CD14-positive monocyte (primary cell): ENCODE measurements at places on chromosomes 5 and 9. TPM values are rescaled to one million over a fixed set of nuclear protein-coding genes. Genes with fewer than 3 reads are reported as not detected.
A peak's percentile ranks its signal among the peaks of the same experiment; 100 is the strongest.

OR1K1 gene
- polyA plus RNA-seq = 0.09 TPM in 1 of 2 replicates, not detected in the other

DNA sequence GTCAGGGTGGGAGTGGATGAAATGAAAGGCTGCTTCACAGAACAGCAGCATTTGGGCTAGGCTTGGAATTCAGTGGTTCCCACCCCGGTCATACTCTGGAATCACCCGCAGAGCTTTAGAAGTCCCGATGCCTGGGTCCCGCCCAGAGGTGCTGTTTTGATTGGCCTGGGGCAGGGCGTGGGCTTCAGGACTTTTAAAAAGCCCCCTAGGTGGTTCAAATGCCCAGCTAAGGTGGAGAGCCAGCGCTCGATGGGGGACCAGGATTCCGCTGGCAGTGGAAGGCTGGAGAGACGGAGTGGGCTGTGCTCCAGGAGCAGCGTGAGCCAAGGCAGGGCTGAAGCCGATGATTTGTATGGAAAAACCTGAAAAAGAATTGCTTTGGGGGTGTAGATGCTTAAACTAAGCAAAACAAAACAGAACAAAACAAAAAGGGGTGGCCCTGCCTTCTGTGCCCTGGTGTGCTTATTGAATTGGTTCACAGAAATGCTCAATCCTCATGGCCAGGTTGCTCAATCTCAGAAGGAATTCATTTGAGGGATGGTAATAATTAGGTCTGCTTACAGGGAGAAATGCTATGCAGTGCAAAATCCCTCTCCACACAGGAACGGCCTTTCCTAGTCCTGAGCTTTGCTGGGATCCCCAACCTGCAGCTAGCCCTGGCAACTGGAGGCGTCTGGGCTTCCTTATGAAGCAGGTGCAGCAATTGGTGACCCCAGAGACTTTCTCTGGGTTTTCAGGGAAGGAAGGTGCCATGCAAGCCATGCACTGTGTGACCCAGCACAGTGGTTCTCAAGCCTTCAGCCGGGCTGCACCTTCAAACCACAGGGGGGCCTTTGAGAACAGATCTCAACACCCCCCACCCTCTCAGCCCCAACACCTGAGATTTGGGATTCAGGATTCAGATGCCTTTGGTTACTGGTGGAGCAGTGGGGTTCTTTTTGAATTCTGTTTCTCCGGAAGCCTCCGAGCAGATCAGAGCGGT, 174.0 kb upstream of the ZNF618 start:
- DNase-seq = no peak
- H3K4me3 ChIP-seq = no peak overlapping the region
- H3K27me3 ChIP-seq = no peaks in the 10 kb centered on the region

CDH12 gene
- not detected in 2 replicates for polyA plus RNA-seq

- no peaks in the 10 kb centered on the region for H3K27me3 ChIP-seq
- H3K27ac ChIP-seq = no peak overlapping the region
- no peak overlapping the region for H3K4me3 ChIP-seq
- H3K4me1 ChIP-seq = no peaks in the 10 kb centered on the region
- DNase-seq = no peak
Observed at GRCh38 chr5:82664732-82665131, 386.6 kb upstream of the RPS23 start.

DNA sequence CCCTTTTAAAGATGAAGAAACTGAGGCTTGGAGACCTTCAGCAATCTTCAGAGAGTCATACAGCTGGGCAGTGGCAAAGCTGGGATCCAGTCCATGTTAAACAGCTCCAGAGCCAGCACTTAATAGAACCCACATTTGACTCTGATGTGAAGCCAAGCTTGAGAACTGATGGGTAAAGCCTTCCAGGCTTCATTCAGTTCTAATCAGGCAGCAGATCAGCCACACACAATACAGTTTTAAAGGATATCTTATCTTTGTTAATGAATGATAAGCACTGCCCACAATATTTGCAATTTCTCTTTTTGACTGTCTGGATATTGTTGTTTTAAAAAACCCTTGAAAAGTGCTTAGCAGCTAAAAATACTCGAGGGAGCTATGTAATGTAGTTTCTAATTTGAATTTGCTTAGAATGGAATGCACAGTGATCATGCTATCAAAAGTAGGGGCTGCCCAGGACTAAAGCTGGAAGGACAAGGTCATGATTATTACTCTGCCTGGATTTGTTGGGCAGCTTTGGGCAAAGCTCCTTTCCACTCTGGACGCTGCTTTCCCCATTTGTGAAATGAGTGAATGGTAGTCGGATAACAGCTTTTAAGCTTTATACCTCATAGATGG, 31.3 kb upstream of the HTR4 start:
- no peak for DNase-seq
- no peak overlapping the region for H3K4me3 ChIP-seq
- H3K36me3 ChIP-seq = no peaks in the 10 kb centered on the region

NR4A3 gene
- polyA plus RNA-seq = 0.42 and 2.1 TPM in 2 replicates

PCDH1 gene
- polyA plus RNA-seq = not detected

- no peaks in the 10 kb centered on the region for H3K36me3 ChIP-seq
- DNase-seq = no peak
- no peaks in the 10 kb centered on the region for H3K4me1 ChIP-seq
- no peak overlapping the region for H3K27ac ChIP-seq
- no peak overlapping the region for H3K4me3 ChIP-seq
- H3K27me3 ChIP-seq = no peaks in the 10 kb centered on the region
Observed at GRCh38 chr5:10064546-10065195, 185.0 kb downstream of the ATPSCKMT start.

DNA sequence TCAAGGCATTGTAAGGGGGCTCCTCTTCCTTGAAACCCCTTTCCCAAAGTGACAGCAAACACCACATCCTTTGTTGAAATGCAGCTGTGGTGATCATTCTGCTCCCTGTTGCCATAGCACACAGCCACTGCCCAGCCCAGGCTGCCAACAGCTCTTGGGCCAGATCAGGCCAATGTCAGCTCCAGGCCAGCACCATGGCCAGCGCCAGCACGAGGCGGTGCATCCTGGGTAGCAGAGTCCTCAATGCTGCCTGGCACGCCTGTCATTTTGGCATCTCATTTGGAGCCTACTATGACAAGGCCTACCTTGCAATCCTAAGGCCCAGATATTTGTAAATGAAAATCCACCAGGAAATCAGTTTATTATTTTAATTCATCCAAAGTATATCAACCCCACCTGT, 390.6 kb downstream of the DNAH5 start:
- H3K4me1 ChIP-seq = no peaks in the 10 kb centered on the region
- H3K27me3 ChIP-seq = no peaks in the 10 kb centered on the region
- no peaks in the 10 kb centered on the region for H3K36me3 ChIP-seq
- H3K4me3 ChIP-seq = no peak overlapping the region
- no peak for DNase-seq

- H3K36me3 ChIP-seq = peaks cover 58% of the 10 kb centered on the region
- no peak overlapping the region for H3K27ac ChIP-seq
- peaks cover 28% of the 10 kb centered on the region for H3K4me1 ChIP-seq
- H3K27me3 ChIP-seq = no peaks in the 10 kb centered on the region
- no peak overlapping the region for H3K4me3 ChIP-seq
Observed at GRCh38 chr9:21813575-21814473, 11.4 kb downstream of the MTAP start.

DNA sequence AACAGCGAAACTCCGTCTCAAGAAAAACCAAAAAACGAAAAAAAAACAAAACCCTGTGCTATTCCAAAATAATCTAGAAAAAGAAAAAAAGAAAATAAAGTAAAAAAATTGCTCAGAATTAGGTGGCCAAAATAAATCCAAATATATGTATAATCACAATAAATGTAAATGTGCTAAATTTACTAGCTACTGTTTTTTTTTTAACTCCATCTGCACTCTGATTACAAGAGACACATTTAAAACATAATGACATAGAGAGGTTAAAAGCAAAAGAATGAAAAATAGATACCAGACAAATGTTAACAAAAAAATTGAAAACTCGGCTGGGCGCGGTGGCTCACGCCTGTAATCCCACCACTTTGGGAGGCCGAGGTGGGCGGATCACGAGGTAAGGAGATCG, 66.1 kb downstream of the FGF1 start:
- no peaks in the 10 kb centered on the region for H3K36me3 ChIP-seq
- H3K4me3 ChIP-seq = no peak overlapping the region
- H3K27me3 ChIP-seq = no peaks in the 10 kb centered on the region
- no peak overlapping the region for H3K27ac ChIP-seq
- no peak for DNase-seq
- H3K4me1 ChIP-seq = no peaks in the 10 kb centered on the region

- no peak overlapping the region for H3K4me3 ChIP-seq
- no peaks in the 10 kb centered on the region for H3K36me3 ChIP-seq
- no peaks in the 10 kb centered on the region for H3K27me3 ChIP-seq
- H3K4me1 ChIP-seq = peaks cover 4% of the 10 kb centered on the region
- peak; percentile 11 for DNase-seq
- H3K27ac ChIP-seq = no peak overlapping the region
Observed at GRCh38 chr5:62585751-62586150, 7.1 kb downstream of the LRRC70 start.

DNA sequence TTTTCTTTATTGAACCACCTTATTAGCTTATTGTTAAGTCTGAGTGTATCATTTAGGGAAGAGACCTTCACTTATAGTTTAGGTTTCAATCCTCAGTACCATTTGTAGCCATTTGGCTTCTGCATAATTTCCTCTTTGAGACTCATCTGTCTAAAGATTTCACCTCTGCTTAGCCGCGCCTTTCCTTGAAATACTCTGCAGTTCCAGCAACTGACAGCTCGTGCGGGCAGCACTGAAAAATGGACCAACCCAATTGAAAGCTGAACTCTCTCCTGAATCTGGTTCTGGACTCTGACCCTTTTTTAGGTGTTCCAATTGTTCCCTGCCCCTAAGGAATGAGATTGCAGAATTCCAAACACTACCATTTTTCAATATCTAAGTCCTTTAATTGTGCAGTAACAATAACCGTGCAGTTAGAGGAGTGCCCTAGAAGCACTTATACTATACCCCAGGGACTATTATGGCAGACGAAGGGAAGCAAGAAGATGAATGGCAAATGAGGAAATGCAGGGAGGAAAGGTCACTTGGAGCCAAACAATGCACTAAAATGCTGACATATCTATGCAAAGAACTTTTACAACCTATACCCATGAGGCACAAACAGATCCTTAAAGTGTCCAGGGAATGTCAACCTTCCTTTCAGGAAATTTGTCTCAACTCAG, 50.1 kb upstream of the PDE4D start:
- no peaks in the 10 kb centered on the region for H3K27me3 ChIP-seq
- no peaks in the 10 kb centered on the region for H3K4me1 ChIP-seq
- no peak overlapping the region for H3K27ac ChIP-seq
- H3K4me3 ChIP-seq = no peak overlapping the region

GOLPH3 gene
- 105 TPM for polyA plus RNA-seq

DNA sequence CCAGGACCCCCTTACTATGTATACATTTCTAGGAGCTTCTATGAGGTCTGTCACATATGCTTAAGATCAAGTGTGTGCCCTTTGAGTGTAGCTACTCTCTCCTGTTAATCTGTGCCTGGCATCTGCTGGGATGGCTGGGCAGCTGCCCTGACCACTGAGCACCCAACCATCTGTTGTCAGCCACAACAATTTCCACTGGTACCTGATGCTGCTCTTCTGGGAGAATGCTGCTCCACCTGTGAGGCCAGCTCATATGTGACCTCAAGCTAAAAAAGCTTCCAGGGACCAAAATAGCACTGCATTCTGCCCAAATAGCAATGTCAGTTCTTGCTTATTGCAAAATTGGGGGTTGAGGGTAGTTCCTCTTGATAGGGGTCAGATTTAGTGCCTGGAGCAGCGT, 595.6 kb downstream of the RAB3C start:
- no peak overlapping the region for H3K4me3 ChIP-seq
- H3K36me3 ChIP-seq = no peaks in the 10 kb centered on the region
- H3K27ac ChIP-seq = no peak overlapping the region

GRCh38 chr5:179221196-179221876, 123.9 kb downstream of the ADAMTS2 start:
- H3K4me3 ChIP-seq = no peak overlapping the region
- no peaks in the 10 kb centered on the region for H3K4me1 ChIP-seq
- no peaks in the 10 kb centered on the region for H3K27me3 ChIP-seq

PCDHGB6 gene
- not detected for polyA plus RNA-seq

TAS2R1 gene
- polyA plus RNA-seq = not detected in 2 replicates

- no peaks in the 10 kb centered on the region for H3K36me3 ChIP-seq
- no peak overlapping the region for H3K4me3 ChIP-seq
- DNase-seq = peak; percentile 72
- H3K27me3 ChIP-seq = no peaks in the 10 kb centered on the region
- H3K4me1 ChIP-seq = peaks cover 69% of the 10 kb centered on the region
- peak overlapping the region; percentile 83 for H3K27ac ChIP-seq
Observed at GRCh38 chr9:136563646-136564325, 17.9 kb upstream of the NOTCH1 start.

GRCh38 chr9:138103849-138104206, 226.2 kb downstream of the CACNA1B start:
- no peaks in the 10 kb centered on the region for H3K27me3 ChIP-seq
- H3K36me3 ChIP-seq = no peaks in the 10 kb centered on the region
- H3K4me1 ChIP-seq = no peaks in the 10 kb centered on the region
- no peak for DNase-seq

- H3K27me3 ChIP-seq = no peaks in the 10 kb centered on the region
- H3K27ac ChIP-seq = no peak overlapping the region
- no peak overlapping the region for H3K4me3 ChIP-seq
- H3K4me1 ChIP-seq = no peaks in the 10 kb centered on the region
Observed at GRCh38 chr5:647727-648126, 35.6 kb downstream of the CEP72 start.
